ENCODE measurements at places on chromosomes 13 and 19.
A peak's percentile ranks its signal among the peaks of the same experiment; 100 is the strongest.

DNA sequence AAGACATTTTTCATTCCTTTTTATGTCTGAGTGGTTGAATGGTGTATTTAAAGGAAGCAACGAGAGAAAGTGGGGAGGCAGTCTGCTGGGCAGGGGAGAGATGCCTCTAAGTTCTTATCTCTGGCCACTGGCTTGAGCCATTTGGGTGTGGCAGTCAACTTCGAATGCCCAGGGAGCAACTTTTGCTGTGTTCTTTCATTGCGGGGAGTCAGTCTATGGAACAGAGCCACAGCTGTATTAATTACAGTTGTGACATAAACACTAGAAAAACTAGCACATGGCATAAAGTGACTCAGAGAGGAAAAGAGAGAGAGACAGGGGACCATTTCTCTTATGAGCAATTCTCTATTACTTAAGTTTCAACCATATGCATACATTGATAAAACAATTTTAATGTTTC, 40.4 kb upstream of the PDCD5 start:
- DNase-seq = no peak

GRCh38 chr13:63455938-63456337, 2040.3 kb upstream of the PCDH20 start:
- DNase-seq = no peak

- DNase-seq = no peak
Observed at GRCh38 chr19:55460670-55461258, 678 bp downstream of the ISOC2 start.

DNA sequence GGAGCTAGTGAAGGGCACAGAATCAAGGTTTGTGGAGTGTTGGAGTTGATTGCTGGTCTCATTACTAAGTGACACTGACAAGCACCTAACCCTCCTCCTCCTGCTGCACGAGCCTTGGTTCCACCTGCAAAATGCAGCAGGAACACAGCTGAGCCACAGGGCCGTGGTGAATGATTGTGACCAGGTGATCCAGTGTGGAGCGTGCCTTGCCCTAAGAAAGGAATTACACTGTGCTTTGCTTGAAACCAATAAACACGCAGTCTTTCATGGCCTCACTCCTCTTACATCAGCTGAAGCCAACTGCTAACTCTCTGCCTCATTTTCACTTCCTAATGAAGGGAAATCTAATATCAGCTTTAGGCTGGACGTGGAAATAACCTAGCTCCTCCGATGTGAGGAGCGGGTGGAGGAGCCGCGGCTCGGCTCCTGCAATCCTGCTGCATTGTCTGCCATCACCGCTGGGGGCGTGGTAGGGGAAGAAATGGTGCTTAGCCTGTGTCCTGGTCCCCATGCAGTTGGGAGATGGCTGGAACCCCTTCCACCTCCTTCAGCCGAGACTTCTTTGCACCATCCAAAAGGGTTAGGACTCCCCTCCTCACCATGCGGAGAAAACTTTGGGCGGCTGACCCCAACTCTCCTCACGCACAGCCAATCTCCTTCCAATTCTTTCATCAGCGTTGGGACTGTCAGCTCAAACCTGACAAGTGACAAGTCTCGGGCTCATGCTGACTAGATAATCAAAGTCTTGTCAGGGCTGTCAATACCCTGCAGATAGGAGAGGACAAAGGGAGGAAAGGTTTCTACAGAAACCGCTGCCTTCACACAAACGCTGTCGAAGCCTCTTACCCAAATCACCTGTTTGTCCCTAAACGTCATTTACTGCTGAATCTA, 427.9 kb downstream of the ZNF536 start:
- DNase-seq = no peak

DNA sequence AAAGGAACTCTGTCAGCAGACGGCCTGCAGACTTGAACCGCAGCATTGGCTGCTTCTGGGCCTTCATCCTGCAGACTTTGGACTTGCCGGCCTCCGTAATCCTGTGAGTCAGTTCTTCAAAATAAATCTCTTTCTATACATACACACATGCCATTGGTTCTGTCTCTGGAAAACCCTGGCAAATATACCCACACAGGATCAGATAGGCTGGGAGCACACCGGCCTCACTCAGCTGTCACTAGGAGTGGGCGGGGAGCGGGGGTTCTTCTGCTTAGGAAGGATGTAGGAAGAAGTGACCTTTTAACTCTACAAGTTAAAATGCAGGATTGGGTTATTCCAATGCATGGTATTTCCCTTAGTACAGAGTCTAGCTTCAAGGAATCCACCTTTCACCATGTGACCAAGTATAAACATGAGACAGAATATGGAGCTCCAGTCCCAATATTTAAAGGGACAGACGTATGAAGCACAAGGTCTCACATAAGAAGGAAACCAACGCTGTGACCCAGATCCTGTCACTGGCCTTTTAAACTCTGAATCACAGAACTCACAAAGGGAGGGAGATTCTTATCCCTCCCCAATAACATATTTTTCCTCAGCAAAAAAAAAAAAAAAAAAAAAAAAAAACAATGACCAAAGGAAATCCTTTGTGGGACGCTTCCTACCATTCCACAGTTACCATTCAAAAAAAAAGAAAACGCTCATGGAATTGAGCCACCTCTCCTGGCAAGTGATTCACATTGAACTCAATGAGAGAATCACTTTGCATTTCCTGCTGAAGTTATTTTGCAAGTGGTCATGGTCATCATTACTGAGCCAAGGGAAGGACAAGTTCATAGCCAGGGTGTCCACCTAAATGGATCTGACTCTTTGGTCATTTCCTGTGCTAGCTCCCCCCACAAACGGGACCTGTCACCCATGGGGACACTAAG, 352.9 kb downstream of the FOXO1 start:
- DNase-seq = no peak

DNA sequence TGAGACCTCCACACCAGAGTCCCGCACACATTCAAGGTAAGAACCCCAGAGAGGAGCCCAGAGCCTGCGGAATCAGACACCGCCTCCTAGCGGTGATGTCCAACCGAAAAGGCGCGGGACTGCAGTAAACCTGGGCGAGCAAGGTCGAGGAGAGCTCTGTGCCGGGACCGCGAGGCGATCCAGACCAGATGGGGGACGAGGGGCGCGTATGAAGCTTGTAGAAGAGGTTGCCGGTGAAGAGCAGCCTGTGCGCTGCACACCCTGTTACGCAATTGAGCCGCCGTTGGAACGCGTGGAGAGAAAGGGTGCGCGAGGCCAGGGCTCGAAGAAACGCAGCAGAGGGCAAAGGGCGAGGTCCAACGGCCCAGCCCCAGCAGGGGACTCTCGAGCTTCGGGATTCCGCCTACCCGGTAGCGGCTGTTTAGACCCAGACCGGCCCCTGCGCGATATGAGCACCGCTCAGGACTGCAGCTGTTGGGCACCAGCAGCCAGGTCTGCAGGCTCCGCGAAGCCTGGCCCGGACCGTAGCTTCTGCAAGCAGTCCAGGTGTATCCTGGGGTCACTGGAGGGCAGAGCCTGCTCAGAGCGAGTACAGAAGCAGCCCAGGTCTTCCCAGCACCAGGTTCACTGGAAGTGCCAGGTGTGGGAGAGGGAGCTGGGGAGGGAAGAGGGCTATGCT, 65.9 kb upstream of the ZNF599 start:
- DNase-seq = no peak

DNA sequence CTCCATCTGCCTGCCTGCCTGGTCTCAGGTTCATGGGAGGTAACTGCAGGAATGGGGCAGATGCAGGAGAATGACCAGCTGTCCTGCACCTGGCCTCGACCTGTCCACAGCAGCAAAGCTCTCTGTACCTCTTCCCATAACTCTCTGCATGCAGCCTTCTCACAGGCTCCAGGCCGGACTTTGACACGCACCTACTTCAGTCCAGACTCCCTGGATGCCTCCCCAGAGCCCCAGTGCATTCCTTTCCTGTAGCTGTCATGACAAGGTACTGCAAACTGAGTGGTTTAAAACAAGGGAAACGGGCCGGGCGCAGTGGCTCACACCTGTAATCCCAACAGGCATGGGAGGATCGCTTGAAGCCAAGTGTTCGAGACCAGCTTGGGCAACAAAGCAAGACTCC, 3.3 kb downstream of the NANOS2 start:
- no peak for DNase-seq

- DNase-seq = no peak
Observed at GRCh38 chr13:30148171-30148754, 159.1 kb downstream of the KATNAL1 start.

DNA sequence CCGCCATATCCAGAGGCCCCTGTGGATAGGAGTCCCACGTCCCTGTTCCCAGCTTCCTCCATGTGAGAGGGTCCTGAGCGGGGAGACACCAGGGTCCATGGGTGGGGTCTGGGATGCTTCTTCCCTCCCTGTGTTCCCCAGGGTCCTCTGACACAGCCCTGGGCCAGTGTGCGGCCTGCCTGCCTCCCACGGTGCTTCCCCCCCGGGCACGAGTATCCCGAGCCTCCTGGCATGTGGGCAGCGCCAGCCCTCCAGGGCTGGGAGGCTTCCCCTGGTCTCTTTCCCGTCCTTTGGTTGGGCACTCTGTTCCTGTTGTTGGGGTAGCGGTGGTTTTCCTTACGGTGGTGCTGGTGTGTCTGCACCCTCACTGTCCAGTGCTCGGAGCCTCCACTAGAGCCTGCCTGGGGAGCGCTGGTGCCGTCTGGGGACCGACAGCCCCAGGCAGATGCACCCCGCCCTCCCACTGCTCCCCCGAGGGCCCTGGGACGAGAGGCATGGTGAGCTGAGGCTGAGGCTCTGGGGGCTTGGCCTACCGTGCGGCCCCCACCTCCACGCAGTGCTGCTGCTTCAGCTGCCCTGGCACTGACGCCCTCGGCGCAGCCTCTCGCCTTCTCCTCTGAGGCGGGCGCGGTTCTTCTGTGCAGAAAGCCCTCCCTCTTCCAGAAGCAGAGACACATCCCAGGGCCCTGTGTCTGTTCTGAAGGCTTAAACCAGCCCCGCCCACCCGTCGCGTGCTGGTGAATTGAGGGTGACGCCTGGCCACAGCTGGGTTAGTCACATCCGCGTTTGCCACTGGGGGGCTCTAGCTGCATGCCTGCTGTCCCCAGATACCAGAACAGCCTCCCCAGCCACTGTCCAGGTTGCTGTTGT, 27.9 kb downstream of the PLEKHJ1 start:
- no peak for DNase-seq

- no peak for DNase-seq
Observed at GRCh38 chr19:32921624-32922023, 50.1 kb downstream of the CEP89 start.

GRCh38 chr13:112229445-112229844, 146.7 kb upstream of the SPACA7 start:
- no peak for DNase-seq

- DNase-seq = peak; percentile 36
Observed at GRCh38 chr13:113029487-113030258, 60.7 kb downstream of the MCF2L start.

DNA sequence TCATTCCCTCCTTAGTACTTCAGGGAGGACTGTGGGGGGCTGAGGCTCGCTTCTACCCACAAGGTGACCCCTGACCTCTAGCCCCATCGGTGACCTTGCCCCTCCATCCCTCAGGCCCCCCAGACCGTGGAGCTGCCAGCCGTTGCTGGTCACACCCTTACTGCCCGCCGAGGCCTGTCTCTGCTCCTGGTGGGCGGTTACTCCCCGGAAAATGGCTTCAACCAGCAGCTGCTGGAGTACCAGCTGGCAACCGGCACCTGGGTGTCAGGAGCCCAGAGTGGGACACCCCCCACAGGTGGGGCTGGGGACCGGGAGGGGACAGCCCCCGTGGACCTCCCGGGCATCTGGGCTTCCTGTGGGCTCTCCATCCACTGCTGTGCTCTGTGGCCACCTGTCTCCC, 31.9 kb downstream of the MEGF8 start:
- no peak for DNase-seq

DNA sequence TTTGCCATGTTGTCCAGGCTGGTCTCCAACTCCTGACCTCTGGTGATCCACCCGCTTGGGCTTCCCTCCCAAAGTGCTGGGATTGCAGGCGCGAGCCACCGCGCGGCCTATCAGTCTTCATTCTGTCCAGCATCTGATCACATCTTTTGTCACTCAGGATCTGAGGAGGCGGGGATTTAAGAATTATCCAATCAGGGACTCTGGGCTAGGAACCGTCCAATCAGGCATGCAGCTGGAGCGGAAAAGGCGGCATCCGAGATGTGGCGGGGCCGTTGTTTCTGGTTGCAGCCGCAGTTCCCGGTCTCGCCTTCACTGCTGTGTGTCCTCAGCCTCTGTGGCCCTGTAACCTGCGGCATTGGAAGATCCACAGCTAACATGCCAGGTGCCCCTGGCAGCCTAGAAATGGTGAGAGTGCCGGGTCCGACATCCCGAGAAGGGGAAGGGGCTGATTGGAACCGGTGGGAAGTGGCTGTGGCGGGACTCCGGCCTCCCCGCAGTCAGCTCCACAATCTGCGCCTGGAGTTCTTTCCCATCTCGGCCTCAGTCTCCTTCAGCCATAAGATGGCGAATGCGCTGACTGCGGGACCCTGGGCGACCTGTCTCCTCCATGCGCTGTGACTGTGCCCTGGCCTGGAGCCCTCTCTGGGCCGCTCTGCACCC, at the start of gene ZNF729:
ZNF729 (plus strand) TSS at position 291 of the 660 bp plus-strand sequence; CDS start at position 376, 85 bp downstream.
- DNase-seq = no peak

DNA sequence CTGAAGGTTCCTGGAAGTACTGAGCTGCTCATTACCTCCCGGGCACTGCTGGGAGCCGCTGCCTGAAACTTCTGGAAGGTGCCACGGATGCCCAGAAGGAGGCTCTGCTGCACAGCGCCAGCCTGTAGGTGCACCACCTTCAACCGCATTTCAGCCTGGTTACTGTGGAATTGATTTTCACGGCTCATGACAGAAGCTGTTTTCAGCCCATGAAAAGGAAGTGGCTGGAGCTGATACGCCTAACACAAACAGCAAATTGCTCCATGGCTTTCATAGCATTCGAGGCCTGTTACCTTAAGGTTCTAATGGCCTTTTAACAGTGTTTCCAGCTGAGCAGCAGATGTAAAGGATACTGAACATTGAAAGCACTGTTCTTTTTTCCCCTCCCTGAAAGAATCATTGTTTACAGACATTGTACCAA, 22.0 kb downstream of the GPC6 start:
- no peak for DNase-seq

- DNase-seq = no peak
Observed at GRCh38 chr13:99033814-99034213, 56.0 kb upstream of the DOCK9 start.

DNA sequence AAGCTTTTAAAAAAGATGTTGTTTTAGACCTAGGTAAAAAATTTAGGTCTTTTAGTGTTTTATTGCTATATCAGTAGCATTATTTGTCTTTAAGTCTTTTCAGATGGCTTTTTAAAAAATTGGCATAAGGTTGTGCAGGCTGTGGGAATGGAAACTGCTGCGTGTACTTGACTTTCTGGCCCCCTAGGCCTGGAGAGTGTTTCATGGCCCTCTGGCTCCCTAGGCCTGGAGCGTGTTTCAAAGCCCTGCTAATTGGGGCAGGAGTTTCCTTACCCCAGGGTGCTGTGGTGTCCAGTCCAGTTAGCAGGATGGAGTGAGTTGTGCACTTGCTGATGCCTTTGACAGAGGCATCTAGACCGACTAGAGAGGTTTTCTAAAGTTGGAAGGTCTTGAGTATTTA, 23.8 kb downstream of the PRAM1 start:
- no peak for DNase-seq
